ENCODE measurements at places on chromosomes 11 and 22.
A peak's percentile ranks its signal among the peaks of the same experiment; 100 is the strongest.

GRCh38 chr11:11588891-11589290 is 32.9 kb downstream of the GALNT18 start:
- no peak overlapping the region for H3K27ac ChIP-seq
- peaks cover 1% of the 10 kb centered on the region for H3K27me3 ChIP-seq
- H3K36me3 ChIP-seq = no peaks in the 10 kb centered on the region
- no peak for DNase-seq

- H3K4me3 ChIP-seq = no peak overlapping the region
- H3K27ac ChIP-seq = no peak overlapping the region
- H3K27me3 ChIP-seq = peaks cover 10% of the 10 kb centered on the region
- no peaks in the 10 kb centered on the region for H3K36me3 ChIP-seq
- DNase-seq = no peak
Observed at GRCh38 chr11:66459138-66459778, 7.4 kb upstream of the PELI3 start.

- H3K4me3 ChIP-seq = no peak overlapping the region
- H3K36me3 ChIP-seq = no peaks in the 10 kb centered on the region
- DNase-seq = no peak
- H3K27me3 ChIP-seq = peaks cover 20% of the 10 kb centered on the region
- no peak overlapping the region for H3K27ac ChIP-seq
Observed at GRCh38 chr11:123351375-123351774, 78.7 kb upstream of the GRAMD1B start.

DNA sequence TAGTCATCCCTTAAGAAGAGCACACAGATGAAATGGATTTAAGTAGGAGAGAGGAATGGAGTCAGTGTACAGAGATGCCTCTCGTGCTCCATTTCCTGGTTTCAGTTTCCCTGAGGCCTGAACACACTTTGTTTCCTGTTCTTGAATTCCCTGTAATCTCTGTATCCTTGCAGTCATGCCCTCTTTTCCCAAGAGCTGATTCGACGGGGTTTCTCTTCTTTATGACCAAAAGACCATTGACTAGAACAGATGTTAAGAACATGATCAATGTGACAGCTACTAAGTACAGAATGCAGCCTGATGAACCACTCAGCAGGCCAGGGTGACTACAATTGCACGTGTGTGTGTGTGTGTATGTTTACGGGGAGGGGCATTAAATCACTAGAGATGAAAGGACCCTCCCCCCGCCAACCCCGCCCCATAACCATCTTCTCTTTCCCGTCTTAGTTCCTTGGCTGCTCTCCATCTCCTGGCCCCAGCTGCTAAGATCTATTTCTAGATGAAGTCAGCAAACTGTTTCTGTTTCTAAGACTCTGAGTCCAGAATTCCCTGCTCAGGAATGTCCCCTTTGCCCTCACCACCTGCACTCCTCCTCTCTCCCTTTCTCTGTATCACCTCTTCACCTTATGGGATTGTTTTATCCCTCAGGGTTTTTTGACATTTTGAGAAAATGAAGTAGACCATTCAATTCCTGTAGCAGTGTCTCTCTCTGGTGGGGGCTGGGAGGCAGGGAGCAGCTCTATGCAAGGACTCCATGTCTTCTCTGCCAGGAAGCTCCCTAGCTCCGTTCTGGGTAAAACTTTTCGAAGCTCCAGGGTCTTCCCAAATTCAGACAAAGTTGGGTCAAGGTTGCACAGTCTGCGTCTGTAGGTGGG is 26.0 kb downstream of the SLC22A6 start:
- peak overlapping the region; percentile 13 for H3K27ac ChIP-seq
- no peaks in the 10 kb centered on the region for H3K4me1 ChIP-seq
- H3K36me3 ChIP-seq = peaks cover 2% of the 10 kb centered on the region
- H3K4me3 ChIP-seq = no peak overlapping the region
- DNase-seq = no peak
- peaks cover 52% of the 10 kb centered on the region for H3K27me3 ChIP-seq

DNA sequence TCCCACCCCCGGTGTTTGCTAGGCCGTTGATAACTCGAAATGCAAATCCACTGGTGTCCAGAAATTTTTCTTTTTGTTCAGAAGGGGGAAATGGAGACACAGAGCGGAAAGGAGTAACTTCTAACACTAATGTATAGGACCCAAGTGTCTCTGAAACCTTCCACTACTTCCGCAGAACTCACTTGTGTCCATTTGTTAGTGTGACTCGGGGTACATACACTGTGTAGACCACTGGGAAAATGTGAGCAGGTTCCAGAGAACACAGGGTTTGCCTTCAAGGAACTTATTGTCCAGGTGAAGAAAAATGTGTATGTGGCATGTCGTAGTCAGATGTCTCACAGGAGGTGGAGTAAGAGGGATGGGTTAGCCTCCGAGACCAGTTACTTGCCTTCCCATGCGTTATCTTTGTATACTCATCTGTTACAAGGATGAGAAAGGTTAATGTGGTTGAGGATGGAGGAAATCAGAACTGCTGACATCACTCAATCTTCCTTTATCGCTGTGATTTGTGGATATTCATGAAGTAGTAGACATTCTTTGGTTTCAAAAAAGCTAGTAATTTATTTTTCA is 857 bp downstream of the ARCN1 start:
- peak overlapping the region; percentile 90 for H3K27ac ChIP-seq
- H3K36me3 ChIP-seq = peaks cover 14% of the 10 kb centered on the region
- H3K27me3 ChIP-seq = no peaks in the 10 kb centered on the region
- peak overlapping the region; percentile 82 for H3K4me3 ChIP-seq

DNA sequence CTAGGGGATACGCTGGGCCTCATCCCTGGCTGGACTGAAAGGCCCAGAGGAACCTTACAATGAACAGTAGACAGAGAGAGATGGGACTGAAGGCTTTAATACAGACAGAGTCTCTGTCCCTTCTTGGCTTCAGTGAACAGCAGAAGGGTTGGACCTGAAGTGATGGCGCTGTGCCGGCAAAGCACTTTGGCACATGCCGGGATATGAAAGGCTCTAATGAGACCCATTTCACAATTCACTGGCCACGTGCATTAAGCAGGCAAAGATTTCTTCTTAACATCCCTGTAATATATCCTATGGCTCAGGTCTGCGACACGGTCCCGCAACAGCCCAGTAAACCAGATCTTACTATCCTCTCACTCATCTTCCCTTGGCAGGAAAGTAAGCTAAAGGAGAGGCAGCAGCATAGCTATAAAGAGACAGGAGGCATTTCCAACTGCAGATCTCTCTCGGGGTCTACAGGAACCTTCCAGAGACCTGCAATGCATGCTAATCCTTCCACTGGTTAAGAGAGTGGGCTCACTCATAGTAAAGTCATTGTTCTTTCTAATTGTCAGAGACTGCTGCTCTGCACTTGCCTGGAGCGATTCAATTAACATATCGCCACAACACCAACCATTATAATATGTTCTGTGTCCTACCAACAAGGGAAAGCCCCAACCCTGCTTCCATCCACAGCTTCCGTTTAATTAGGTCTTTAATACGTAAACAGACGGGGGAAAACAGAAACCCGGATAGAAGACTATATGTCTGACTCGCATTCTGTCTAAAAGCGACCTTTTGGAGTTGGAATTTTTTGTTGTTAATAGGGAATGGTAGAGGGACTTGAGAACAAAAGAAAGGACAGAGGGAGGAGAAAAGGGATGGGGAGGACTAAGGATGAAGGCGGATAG is 1179.0 kb downstream of the LRRC4C start:
- no peak for DNase-seq
- no peak overlapping the region for H3K27ac ChIP-seq
- H3K36me3 ChIP-seq = no peaks in the 10 kb centered on the region
- no peaks in the 10 kb centered on the region for H3K27me3 ChIP-seq
- no peak overlapping the region for H3K4me3 ChIP-seq

DNA sequence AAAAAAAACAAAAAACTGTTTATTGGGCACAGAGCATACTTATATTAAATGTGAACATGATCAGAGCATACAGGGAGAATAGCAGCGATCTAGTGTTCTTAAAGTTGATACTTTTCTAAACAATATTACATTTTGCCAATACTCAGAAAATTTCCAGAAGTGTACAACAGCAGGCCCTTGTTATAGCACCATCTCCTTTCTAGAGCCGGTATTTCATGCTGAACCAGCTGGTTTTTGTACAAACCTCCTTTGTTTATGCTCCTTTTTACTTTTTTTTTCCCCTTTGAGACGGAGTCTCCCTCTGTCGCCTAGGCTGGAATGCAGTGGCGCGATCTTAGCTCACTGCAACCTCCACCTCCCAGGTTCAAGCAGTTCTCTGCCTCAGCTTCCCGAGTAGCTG is 90.7 kb downstream of the PPP6R3 start:
- H3K36me3 ChIP-seq = peaks cover 69% of the 10 kb centered on the region
- no peak for DNase-seq
- H3K4me3 ChIP-seq = no peak overlapping the region

GRCh38 chr11:65262381-65262680 is 569 bp downstream of the POLA2 start:
- DNase-seq = no peak
- peaks cover 35% of the 10 kb centered on the region for H3K4me1 ChIP-seq
- H3K4me3 ChIP-seq = peak overlapping the region; percentile 83
- H3K36me3 ChIP-seq = peaks cover 12% of the 10 kb centered on the region
- H3K27ac ChIP-seq = peak overlapping the region; percentile 89

GRCh38 chr22:41619979-41620588 is 759 bp downstream of the DESI1 start:
- peaks cover 40% of the 10 kb centered on the region for H3K36me3 ChIP-seq
- peaks cover 32% of the 10 kb centered on the region for H3K4me1 ChIP-seq
- DNase-seq = no peak
- peak overlapping the region; percentile 97 for H3K27ac ChIP-seq

GRCh38 chr11:66336234-66337102 is at the start of gene RIN1:
TSS of gene RIN1 (minus strand) at chr11:66336434. CDS start at chr11:66336402, 32 bp downstream.
- H3K27me3 ChIP-seq = no peaks in the 10 kb centered on the region
- peak; percentile 36 for DNase-seq
- peaks cover 19% of the 10 kb centered on the region for H3K4me1 ChIP-seq
- peak within 1 kb of the TSS; percentile 80 for H3K27ac ChIP-seq

DNA sequence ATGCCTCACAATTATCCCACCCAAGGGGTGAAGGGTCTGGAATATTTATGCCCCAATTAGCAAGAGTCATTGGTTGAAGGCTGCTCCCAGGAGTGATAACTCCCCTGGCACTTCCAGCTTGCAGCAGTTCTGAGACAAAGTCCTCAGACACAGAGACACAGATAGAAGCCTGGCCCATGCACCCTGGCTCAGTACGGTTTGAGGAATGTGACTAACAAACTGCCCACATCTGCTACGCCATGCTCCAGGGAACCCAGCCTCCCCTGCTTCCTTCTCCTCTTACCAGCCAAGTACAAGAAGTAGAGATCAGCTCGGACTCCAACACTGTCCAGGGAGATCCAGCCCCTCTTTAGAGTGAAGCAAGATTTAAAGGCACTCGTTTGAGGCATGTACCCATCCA is 48.5 kb upstream of the BMAL1 start:
- no peaks in the 10 kb centered on the region for H3K4me1 ChIP-seq
- no peak for DNase-seq
- no peaks in the 10 kb centered on the region for H3K36me3 ChIP-seq
- no peak overlapping the region for H3K27ac ChIP-seq
- H3K27me3 ChIP-seq = no peaks in the 10 kb centered on the region

DNA sequence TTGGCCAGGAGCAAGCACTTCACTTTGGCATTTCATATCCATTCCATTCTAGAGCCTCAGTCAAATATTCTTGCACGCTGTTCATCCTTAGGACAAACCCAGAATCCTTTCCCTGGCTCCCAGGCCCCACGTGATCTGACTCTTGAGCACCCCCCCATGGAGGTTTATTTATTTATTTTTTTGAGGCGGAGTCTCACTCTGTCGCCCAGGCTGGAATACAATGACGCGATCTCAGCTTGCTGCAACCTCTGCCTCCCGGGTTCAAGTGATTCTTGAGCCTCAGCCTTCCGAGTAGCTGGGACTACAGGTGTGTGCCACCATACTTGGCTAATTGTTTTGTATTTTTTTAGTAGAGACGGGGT is 12.7 kb upstream of the TSGA10IP start:
- no peak overlapping the region for H3K27ac ChIP-seq
- H3K4me1 ChIP-seq = peaks cover 18% of the 10 kb centered on the region
- H3K4me3 ChIP-seq = no peak overlapping the region
- peaks cover 5% of the 10 kb centered on the region for H3K36me3 ChIP-seq
- H3K27me3 ChIP-seq = peaks cover 8% of the 10 kb centered on the region

GRCh38 chr11:76361374-76361773 is 19.6 kb downstream of the THAP12 start:
- DNase-seq = no peak
- H3K36me3 ChIP-seq = peaks cover 34% of the 10 kb centered on the region
- H3K4me3 ChIP-seq = no peak overlapping the region
- peaks cover 18% of the 10 kb centered on the region for H3K4me1 ChIP-seq
- no peaks in the 10 kb centered on the region for H3K27me3 ChIP-seq
- no peak overlapping the region for H3K27ac ChIP-seq

- H3K4me3 ChIP-seq = no peak overlapping the region
- no peak overlapping the region for H3K27ac ChIP-seq
- H3K4me1 ChIP-seq = peaks cover 6% of the 10 kb centered on the region
- peaks cover 9% of the 10 kb centered on the region for H3K27me3 ChIP-seq
Observed at GRCh38 chr22:20155330-20156041, 4.6 kb upstream of the CCDC188 start.

GRCh38 chr22:21450858-21451353 is 16.3 kb upstream of the TMEM191C start:
- no peaks in the 10 kb centered on the region for H3K27me3 ChIP-seq
- peaks cover 6% of the 10 kb centered on the region for H3K36me3 ChIP-seq
- H3K4me1 ChIP-seq = no peaks in the 10 kb centered on the region
- H3K27ac ChIP-seq = no peak overlapping the region
- DNase-seq = no peak

DNA sequence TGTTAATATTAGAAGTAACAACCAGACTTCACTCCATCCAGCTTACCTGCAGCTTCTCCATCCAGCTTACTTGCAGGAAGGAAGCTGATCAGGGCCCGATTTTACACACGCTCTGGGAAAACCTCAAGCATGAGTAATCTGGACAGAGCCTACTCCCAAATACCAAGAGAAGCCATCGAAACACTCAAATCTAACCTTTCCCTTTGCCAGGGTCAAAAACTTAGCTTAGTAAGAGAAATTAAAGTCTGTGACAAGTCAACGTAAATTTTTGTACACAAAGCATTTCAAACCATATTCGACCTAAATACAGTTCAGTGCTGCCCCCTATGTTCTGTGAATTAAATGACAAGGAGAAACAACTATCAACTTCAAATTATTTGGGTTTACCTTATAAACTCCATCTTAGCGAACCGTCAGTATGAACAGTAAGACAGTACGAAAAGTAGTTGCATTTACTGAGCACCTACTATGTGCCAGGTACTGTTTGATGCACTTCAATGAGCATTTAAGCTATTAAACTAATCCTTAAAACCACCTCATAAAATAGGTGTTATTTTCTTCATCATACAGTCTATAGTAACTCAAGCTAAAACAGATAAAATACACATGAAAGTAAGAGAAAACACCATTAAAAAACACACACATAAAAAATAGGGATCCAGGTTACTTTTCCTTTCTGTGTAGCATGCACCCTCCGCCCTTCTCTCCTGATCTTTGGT is 36.9 kb downstream of the ARFGAP3 start:
- H3K4me1 ChIP-seq = peaks cover 14% of the 10 kb centered on the region
- no peaks in the 10 kb centered on the region for H3K27me3 ChIP-seq
- DNase-seq = no peak
- no peak overlapping the region for H3K4me3 ChIP-seq
- no peak overlapping the region for H3K27ac ChIP-seq

DNA sequence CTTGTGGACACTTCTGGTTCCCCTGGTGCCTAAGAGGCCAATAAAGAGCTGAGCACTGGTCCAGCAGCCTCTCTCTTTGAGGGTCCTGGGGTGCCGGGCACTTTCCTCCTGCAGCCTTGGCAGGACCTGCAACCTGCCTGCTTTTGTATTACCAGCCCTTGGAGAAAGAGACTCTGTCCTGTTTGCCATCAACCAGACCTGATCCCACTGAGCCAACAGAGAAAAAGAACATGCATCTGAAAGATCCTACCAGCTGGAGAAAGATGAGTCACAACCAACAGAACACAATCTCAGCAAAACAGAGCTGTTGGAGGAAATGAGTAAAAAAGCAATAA is 321.0 kb downstream of the DDX10 start:
- no peak for DNase-seq
- H3K27me3 ChIP-seq = peaks cover 11% of the 10 kb centered on the region
- H3K4me3 ChIP-seq = no peak overlapping the region
- no peaks in the 10 kb centered on the region for H3K4me1 ChIP-seq
